ENCODE measurements at places on chromosomes 5 and 9.

- DNase-seq = no peak
Observed at GRCh38 chr9:13179257-13179656, 100.2 kb downstream of the MPDZ start.

DNA sequence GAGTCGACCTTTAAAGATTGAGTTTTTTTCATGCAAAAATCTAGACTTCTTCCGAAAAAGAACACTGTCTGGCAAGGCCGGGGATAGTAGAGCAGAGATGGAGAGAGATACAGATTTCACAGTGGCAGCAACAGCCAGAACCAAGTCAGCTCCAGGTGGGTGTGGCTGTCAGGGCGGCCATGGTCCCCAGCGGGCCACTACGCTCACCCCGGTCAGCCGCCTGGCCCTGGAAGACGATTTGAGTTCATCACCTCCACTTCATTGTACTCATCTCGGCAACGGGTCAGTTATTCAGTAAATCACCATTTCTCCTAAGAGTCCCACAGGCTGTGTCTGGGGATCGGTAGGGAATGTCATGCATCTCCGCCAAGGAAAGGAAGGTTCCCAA is 53.0 kb downstream of the ZNF354C start:
- DNase-seq = no peak

GRCh38 chr5:75239681-75240080 is 3.0 kb upstream of the ANKRD31 start:
- DNase-seq = no peak

DNA sequence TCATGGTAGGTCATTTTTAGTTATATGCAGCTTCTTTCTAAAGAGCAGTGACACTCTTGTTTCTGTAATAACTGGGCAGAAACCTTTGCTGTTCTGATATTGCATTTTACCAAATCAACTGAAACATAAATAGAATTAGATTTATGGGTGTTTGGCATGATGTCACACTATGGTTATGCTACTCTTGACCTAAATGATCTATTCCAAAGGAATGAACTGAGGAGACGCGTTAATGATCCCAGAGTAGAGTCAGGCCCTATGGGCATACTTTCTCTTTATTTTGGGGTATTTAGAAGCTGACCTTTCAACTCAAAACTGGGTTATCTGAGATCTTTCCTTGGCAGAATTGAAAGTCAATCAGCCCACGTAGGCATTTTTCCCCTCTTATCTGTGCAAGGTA is 146.8 kb upstream of the ADAMTSL1 start:
- DNase-seq = peak; percentile 22

GRCh38 chr9:89508951-89509615 is 11.2 kb upstream of the SEMA4D start:
- no peak for DNase-seq

- no peak for DNase-seq
Observed at GRCh38 chr5:129601576-129601975, 141.5 kb downstream of the ADAMTS19 start.

GRCh38 chr5:6766604-6767093 is 53.4 kb downstream of the TENT4A start:
- DNase-seq = peak; percentile 79

DNA sequence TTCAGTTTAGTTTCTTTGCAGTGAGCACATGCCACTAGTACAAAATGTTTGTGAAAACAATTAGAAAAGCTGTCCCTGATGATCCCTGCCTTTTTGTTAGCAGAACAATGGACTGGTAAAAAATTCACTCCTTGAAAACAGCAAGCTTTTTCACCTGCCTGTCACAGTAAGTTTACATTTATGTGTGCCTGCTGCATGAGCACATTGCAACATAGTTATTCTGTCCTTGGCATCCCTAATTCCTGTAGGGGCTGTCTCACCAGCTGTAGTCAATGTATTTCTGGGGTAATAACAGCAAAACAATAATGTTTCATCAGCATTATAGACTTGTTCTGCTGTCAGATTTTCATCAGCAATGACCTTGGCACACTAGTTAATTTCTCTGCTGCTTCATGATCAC is 11.6 kb upstream of the ZNF367 start:
- no peak for DNase-seq

- DNase-seq = no peak
Observed at GRCh38 chr9:109967651-109968642, 187.9 kb downstream of the PALM2AKAP2 start.

- no peak for DNase-seq
Observed at GRCh38 chr5:93782978-93783377, 41.6 kb upstream of the POU5F2 start.

GRCh38 chr5:145937432-145938250 is 1.3 kb downstream of the SH3RF2 start:
- DNase-seq = no peak

GRCh38 chr5:123659495-123659894 is 147.5 kb downstream of the CSNK1G3 start:
- peak; percentile 18 for DNase-seq

- no peak for DNase-seq
Observed at GRCh38 chr9:95788521-95788991, 86.9 kb upstream of the ERCC6L2 start.

GRCh38 chr5:54524704-54525103 is 7.1 kb downstream of the SNX18 start:
- no peak for DNase-seq

GRCh38 chr5:57841676-57842363 is 359.2 kb upstream of the ACTBL2 start:
- DNase-seq = peak; percentile 98

DNA sequence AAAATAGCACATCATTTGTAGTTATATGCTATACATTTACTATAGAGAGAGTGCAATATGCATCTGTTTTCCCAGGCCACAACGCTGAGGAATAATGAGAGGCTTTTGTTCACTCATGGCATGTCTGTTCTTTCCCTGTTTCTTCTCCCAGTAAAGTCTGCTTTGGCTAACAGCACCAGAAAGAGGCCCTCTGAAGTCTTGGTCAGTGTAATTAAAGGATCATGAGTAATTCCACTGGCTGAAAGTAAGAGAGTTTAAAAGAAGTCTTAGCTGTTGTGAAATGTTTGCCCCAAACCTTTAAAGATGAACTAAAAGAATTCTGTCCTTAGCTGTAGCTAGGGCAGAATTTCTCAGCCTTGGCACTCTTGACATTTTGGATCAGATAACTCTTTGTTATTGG is 228.8 kb downstream of the TLE4 start:
- no peak for DNase-seq

DNA sequence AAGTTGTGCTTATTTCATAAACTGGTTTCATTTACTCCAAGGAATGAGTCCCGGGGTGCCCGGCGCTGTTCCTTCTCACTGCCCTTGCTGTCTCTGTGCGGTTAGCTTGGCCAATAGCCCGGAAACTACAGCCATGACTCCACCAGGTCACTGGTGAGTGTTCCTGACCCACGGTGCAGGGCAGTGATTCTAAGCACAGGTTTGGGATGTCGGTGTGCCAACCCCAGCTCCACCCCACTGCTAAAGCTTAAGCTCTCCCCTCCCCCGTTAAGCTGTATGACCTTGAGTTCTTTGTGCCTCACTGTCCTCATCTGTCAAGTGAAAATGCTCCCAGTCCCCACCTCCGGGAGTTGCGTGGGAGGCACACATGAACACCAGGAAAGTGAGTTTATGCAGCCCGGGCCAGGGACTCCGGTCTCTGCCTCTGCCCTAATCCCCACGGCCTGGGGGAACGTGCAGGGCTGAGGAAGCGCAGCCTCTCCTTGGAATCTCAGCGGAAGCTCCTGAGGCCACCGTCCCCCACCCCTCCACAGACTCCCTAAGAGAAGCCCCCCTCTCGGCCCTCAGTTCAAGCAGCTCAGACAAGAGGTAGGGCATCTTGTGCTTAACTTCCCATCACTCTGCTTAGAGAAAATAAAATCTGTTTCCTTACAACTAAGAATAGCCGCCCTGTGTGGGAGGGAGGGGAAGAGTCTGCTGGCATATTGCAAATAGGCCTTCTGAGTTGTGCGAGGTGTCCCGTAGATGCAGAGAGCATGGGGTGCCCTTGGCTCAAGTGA is 92.0 kb upstream of the RAI14 start:
- no peak for DNase-seq

- DNase-seq = peak; percentile 53
Observed at GRCh38 chr9:87271696-87272477, 225.8 kb upstream of the DAPK1 start.

GRCh38 chr5:51278539-51278938 is 104.7 kb upstream of the ISL1 start:
- no peak for DNase-seq

DNA sequence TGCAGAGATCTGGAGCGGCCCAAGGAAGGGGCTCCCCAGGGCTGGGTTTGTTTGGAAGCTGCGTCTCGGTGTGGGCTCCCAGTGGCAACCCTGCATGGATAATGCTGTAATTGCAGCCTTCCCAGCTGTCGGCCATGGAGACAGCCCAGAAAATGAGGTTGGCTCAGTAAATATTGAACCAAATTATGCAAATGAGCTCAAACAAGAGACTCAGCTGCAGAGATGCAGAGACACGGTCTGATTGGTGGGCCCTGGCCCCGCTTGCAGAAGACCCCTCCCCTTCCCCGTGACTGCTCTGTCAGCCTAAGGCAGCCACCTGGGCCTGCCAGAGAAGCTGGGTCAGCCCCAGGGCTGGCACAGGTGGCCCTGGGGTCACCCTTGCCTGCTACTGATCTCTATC is 75.9 kb downstream of the RAD23B start:
- no peak for DNase-seq

DNA sequence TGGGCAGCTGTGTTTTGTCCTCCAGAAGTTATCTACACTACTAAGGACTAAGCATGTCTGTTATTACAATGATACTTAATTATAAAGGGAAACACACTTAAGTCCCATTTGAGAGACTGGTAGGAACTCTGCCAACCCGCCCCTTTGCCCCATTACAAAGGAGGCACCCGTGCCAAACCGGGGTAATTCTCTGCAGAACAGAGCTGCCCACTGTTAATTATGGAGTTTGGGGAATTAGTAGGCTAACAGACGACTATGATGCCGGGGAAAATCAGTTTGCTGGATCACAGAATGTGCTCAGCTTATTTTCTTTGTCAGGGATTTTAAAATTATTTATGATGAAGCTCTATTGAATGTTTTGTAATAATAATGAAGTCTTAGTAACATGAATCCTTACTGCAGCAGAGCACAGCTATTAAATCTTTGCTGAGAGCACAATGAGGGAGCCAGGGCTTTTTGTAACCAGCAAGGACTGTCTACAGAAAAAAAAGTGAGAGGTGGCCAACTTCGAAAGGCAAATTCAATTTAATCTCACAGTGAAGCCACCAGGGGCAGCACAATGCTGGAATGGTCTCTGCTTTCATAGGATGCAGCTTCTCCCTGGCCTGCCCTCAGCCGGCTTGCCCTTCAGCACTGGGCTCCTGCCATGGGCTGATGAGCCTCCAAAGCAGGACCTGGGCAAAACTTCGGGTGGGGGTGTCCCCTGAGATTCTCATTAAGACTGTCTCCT is 134.5 kb downstream of the GNAQ start:
- DNase-seq = no peak

DNA sequence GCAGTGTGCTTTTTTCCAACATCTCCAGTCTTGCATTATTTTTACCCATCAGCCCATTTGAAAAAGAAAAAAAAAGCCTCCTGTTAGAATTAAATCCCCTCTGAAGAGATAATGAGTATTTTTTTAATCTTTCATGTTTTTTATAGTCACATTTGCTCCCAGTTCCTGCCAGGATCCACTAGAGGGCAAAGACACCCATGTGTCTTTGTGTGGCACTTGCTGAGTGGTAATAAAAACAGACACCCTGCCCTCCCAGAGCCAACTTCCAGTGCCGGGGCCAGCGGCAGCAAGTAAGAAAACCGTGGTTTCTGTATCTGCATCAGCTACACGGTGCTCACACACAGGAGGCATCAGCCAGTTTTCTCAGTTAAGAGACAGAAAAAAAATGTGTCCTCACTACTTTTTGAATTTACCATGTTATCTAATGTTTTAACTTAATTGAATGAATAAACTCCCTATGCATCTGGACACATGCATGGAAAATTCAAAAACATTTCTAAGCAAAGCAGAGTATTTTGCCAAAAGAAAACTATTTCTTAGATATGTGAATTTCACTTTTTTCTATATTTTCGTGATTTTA is 70.2 kb upstream of the PLEKHG4B start:
- DNase-seq = peak; percentile 31

- DNase-seq = no peak
Observed at GRCh38 chr5:169410996-169411783, 110.3 kb upstream of the SLIT3 start.

DNA sequence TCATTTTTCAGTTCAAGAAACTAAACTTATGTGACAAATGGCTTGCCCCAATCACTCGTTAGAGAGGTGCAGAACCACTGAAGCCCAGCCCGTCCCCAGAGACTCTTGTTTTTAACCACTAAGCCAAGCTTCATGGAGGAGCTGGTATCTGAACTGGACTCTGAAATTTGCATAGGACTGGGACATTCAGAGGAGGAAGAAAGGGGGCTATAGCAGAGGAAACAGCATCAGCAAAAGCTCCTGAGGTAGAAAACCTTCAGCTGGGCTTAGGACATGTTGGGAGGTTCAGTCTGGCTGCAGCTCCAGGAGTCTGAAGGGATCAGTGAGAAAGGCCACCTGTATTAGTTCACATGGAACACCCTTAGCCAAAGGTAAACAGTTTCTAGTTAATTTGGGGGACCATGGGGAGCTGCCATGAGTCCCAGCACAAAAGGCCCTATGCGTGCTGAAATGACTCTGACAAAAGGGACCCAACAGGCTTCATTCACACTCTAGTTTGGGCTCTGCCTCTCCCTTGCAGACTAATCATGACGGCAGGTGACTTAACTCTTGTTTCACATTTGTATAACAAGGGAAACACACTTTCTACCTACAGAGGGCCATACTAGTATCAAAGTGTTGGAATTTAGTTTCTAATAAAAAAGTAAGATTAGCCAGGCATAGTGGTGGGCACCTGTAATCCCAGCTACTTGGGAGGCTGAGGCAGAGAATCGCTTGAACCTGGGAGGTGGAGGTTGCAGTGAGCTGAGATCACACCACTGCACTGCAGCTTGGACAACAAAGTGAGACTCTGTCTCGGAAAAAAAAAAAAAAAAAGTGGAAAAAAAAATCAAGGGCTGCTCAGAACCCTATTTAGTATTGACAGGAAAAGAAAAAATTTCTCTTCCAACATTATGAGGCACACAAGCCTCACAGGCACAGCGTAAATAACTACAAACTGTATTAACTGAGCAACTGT is 10.2 kb downstream of the FBXO10 start:
- no peak for DNase-seq

DNA sequence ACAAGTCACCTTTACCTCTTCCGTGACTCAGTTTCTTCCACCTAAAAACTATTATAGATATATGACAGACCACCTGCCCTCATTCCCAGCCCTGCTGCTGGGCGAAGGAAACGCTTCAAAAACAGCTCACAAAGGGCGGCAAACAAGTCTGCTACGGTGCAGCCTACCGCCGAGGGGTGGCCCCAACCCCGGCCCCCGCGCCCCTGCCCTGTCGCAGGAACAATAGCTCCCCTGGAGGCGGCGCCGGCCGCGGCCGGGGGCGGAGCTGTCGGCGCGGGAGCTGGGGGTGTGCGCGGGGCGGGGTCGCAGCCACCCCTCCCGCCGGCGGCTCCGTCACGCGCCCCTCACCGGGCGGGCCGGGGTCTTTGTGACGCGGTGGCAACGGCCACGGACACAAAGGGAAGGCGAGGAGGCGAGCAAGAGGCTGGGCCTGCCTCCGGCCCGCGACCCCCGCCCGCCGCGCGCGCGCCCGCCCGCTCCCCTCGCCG is at the start of gene TMEFF1:
TMEFF1 (plus strand) TSS at position 362 of the 488 bp plus-strand sequence. CDS start 396 bp downstream, outside the sequence.
- DNase-seq = peak; percentile 46

- no peak for DNase-seq
Observed at GRCh38 chr5:132746954-132747615, at the start of gene CCNI2. Gene CCNI2 (plus strand): TSS chr5:132747426. CDS start chr5:132747496, 70 bp downstream.

- no peak for DNase-seq
Observed at GRCh38 chr5:146644831-146645230, 128.8 kb upstream of the GPR151 start.
